ENCODE measurements at places on chromosomes 7 and 10.

GRCh38 chr10:78338717-78339116 lies 305.1 kb downstream of the RPS24 start:
- no peak for DNase-seq

DNA sequence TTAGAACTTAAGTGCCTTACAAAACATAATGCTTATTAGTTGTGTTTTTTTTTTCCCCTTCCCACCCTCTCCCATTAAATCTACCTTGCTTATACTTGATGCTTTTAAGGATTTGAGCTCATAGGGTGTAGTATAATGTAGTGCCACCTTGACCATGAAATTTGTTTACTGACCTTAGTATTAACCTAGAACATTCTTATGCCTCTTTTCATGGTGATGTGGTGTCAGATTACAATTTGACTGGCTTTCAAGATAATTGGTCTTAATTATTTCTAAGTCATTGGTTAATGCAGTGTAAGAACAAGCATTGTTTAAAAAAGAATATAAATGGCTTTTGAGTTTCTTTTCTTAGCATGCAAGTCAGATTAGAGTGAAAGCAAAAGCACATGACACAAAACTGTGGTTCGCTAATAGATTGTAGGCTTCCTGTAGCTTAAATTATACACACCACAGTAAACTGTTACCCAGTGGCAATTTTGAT lies 61.8 kb downstream of the ADD3 start:
- DNase-seq, result peak; percentile 59

DNA sequence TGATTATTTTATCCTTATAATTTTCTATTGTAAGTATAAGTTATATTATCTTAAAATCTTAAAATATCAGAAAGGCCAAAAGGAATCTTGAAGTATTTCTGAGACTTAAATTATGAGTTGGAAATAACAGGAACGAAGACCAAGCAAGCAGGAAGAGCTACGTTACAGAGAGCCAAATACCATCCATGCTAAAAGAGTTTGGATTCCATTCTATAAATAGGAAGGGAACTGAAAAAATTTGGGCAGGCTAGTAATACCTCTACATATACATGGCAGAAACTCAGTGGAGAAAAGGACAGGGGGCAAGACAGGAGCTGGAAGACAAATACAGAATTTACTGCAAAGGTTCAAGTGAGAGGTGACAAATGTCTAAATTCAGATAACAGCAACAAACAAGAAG lies 16.7 kb downstream of the ITGB1 start:
- DNase-seq, result no peak

DNA sequence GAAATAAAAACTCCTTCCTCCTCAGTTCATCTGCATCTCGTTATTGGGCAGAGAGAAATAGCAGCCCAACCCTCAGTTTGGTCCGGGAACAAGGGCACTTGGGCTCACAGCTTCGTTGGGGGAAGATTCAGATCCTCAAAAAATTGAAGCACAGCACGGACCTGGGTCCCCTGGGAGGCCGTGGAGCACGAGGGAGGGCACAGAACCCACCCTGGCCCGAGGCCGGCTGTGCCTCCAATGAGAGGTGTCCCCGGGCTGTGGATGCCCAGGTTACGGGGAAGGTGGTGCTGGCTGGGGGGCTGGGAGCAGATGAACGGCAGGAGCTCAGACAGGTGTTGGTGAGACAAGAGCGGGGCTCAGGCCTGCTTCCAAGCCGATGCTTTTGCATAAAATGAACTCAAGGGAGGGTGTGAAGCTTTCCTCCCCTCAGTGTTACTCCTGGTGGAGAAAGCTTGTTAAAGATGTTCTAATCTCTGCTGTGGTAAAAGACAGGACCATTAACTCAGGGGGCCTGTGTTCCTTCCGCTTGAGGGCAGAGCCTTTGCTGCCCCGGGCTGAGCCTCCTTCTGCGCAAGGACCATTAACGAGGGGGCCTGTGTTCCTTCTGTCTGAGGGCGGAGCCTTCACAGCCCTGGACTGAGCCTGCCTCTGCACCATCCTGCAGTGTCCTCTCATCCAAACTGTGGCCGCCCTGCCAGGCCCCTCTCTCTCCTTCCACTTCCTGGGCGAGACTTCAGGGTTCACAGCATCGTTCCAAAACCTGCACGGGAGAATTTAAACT lies 302.2 kb downstream of the ADARB2 start:
- no peak for DNase-seq

GRCh38 chr10:33553748-33554571 lies 219.5 kb upstream of the NRP1 start:
- no peak for DNase-seq

DNA sequence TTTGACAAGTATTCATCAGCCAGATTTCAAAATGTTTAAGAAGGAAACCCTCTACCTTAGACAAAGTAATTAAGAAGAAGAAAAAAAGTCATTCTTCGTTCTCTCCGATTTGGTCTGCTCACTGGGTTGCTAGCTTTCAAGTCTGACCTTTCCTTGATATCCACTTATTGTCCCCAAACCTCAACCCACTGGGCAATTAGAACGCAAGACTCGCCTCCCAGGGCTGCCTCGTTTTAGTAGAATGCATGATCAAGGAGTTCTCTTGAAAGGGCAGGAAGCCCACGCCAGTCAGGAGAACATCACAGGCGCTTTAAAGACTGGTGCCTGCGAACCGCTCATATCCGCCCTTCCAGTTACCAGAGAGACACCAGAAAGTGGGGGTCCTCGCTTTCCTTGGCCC lies 637.7 kb downstream of the PARD3 start:
- DNase-seq, result no peak

Measured in astrocyte (in vitro differentiated cells and primary cell).